Stimulated activated CD4-positive, alpha-beta T cell treated with anti-CD3 and anti-CD28 coated beads, Interleukin-4, amount 100 ng/mL, for 48 hours (primary cell): ENCODE measurements at places on chromosomes 4 and X.

- DNase-seq, result peak; percentile 16
These were observed 1.7 kb downstream of the PHF8 start for GRCh38 chrX:54042609-54043021.

- DNase-seq, result no peak
These were observed 78.2 kb downstream of the GLRA2 start for GRCh38 chrX:14607446-14607985.

DNA sequence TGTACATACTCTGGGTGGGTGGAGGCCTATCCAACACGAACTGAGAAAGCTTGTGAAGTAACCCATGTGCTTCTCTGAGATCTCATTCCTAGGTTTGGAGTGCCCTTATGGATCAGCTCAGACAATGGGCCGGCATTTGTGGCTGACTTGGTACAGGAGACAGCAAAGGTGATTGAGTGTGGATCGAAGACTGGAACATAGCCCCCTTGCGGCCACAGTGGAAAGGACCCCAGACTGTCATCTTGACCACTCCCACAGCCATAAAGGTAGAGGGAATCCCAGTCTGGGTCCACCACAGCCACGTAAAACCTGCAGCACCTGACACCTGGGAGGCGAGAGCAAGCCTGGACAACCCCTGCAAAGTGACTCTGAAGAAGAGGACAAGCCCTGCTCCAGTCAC lies 598.0 kb upstream of the AADAT start:
- DNase-seq, result no peak

DNA sequence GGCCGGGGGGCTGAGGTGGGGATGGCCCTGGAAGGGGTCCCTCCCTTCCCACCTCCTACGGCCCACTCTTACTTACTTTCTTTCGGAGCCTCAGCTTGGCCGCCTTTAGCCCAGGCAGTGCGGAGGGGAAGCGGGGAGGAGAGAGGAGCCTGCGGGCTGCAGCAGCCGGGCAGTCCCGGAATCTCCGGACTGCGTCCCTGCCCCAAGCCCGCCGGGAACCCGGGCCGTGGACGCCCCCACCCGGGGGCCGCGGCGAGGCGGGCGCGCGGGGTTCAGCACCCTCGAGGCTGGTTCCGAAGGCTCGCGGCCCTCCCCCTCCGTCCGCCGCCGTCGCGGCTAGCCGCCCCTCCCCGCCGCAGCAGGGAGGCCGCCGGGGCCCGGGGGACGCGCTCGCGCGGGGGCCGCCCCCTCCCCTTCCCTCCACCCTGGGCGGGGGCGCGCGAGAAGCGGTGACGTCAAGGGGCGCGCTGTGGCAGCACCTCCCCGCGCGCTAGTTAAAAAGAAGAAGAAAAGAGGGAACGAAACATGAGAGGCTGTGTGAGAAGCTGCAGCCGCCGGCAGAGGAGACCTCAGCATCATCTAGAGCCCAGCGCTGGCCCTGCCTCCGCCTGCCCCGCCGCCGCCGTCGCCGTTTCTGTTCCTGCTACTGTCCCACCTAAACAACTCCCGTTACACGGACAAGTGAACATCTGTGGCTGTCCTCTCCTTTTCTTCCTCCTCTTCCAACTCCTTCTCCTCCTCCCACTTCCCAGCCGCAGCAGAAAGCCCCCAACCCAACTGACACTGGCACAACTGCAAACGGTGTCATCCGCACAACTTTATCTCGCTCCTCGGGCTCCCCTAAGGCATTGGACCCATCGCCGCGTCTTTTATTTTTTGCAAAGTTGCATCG lies at the start of gene HHIP:
Gene HHIP (plus strand): TSS at position 526 of the 892 bp plus-strand sequence. CDS start 520 bp downstream, outside the sequence.
- peak; percentile 8 for DNase-seq

GRCh38 chr4:148442832-148443511 lies 758 bp upstream of the NR3C2 start:
- no peak for DNase-seq

DNA sequence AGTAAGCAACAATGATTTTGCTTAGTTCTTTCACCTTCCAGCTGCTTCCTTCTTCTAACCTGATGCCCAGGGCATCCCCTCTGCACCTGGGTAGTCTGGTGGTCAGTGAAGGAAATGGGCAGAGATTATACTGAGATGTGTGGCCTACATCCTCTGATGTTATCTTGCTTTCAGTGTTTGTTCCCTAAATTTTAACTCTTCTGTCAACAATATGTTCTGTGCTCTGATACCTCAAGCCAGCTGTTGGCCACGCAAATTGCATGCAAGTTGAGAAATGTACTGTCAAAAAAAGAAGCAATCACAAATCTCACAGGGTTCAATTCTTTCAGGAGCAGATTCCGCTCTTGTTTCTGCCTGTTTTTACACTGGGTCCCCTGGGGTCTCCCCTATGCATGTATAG lies 73.8 kb downstream of the FBXW7 start:
- no peak for DNase-seq

DNA sequence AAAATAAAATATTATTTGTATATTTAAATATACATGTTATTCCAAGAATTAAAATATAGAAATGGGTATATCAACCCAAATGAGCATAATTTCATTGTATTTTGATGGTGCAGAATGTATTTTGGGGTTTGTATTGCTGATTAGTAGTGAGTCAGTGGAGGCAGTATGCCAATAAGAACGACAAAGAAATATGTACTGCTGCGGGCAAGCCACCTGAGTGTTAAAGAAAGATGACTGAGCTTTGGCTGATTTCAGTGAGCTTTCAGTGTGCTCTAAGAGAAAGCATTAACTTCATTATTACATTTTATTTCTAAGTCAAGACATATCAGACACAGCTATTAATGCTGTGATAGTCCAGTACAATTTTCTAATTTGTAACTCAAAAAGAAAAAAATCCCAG lies 297.8 kb downstream of the ANK2 start:
- DNase-seq, result no peak

GRCh38 chrX:128599632-128600031 lies 547.4 kb upstream of the ACTRT1 start:
- DNase-seq, result no peak

GRCh38 chrX:39169976-39170375 lies 368.7 kb downstream of the MID1IP1 start:
- no peak for DNase-seq

GRCh38 chrX:121571333-121571732 lies 523.9 kb downstream of the GLUD2 start:
- DNase-seq, result no peak

DNA sequence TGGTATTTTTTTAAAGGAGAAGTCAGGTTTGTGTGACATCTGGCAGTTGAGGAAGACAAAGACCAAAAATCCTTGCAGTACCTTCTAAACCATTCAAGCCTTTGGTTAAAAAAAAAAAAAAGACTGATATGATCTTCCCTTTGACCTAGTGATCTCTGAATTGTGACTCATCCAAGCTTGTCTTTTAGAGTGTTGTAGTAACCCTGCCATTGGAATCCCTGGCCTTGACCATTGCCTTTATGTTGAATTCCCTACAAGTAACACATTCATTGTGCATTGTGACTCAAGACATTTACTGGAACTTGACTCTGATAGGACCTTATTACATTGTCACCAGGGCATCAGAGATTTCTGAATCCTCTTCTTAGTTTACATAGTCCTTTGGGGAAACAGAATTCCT lies 1469.0 kb downstream of the TECRL start:
- no peak for DNase-seq

GRCh38 chr4:27017623-27018022 lies 157.0 kb downstream of the STIM2 start:
- DNase-seq, result no peak

GRCh38 chr4:145843148-145843547 lies 95.5 kb downstream of the ZNF827 start:
- DNase-seq, result no peak

- no peak for DNase-seq
These were observed 5.3 kb downstream of the SOWAHB start for GRCh38 chr4:76892601-76893000.

GRCh38 chrX:3815896-3816664 lies 102.6 kb upstream of the PRKX start:
- DNase-seq, result peak; percentile 30

- DNase-seq, result no peak
These were observed 23.4 kb upstream of the MAMLD1 start for GRCh38 chrX:150339736-150340135.

DNA sequence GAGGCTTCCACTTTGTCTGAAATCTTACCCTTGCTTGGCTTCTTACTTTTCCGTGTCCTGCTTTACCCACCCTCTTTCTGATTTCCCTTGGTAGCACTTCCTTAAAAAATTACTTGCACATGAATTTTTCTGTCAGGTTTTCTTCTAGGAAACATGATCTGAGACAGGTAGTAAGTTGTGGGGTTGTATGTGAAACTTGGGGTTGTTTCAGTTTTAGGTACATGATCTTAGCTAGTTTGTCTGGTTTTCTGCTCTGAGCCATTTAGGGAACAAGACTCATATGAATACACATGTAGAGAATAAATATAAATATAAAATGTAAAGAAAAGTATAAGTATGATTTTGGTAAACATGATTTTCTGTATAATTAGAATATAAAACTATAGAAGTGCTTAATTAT lies 17.4 kb upstream of the ARMCX2 start:
- DNase-seq, result no peak

GRCh38 chr4:183986971-183987946 lies 82.2 kb downstream of the STOX2 start:
- DNase-seq, result no peak

- DNase-seq, result no peak
These were observed 7.6 kb upstream of the SLC2A9 start for GRCh38 chr4:10028910-10029309.

- no peak for DNase-seq
These were observed 199.5 kb upstream of the UGT8 start for GRCh38 chr4:114399105-114399504.

- no peak for DNase-seq
These were observed 109.3 kb upstream of the USP9X start for GRCh38 chrX:40975951-40976350.

DNA sequence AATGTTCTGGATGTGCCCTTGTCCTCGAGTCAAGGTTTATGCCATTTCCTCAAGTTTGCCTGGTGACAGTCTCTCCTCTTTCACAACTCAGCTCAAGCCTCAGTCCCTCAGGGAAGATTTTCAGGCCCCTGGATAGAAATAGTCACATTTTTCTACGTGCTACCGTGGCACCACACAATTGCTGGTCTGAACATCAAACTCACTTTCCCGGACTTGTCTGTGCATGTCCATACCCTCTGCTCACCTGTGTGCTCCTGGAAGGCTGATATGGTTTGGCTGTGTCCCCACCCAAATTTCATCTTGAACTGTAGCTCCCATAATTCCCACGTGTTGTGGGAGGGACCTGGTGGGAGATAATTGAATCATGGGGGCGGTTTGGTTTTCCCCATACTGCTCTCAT lies 129.7 kb downstream of the HS3ST1 start:
- no peak for DNase-seq

- no peak for DNase-seq
These were observed 33.7 kb upstream of the USP51 start for GRCh38 chrX:55523356-55523755.

GRCh38 chrX:113473418-113473817 lies 632.8 kb upstream of the AMOT start:
- DNase-seq, result no peak

DNA sequence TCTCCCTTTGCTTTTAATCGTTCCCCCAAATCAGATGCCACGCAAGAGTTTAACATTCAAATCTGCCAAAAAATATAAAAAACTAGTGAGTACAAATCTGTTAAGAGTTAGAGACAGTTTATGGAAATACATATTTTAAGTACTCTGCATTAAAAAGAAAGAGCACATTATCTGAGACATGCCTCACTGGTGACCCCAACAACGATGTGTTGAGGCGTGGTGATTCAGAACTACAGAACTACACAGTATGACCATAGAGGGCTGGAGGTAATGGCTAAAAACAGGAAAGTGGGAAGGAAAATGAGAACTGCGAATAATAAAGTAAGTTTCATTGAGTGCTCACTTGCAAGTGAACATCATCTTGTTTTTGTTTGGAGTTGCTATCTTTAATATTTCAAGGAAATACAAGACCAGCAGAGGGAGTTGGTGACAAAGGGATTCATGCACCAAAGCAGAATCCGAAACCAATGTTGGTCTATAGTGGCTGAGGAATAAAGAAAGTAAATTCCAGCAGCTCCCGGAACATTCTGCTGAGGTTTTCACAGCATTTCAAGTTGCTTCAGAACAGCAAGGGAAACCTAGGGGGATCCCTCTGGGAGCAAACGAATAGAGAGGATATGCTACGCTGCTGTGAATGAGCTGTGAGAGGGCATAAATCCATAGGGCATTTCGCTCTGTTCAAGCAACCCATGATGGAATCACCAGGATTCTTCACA lies 92.2 kb downstream of the DCHS2 start:
- no peak for DNase-seq

- DNase-seq, result no peak
These were observed 49.6 kb downstream of the KIT start for GRCh38 chr4:54707406-54707805.

- no peak for DNase-seq
These were observed 3.3 kb downstream of the ITIH6 start for GRCh38 chrX:54794795-54795194.

- DNase-seq, result no peak
These were observed 64.9 kb upstream of the NPY2R start for GRCh38 chr4:155143512-155143911.

DNA sequence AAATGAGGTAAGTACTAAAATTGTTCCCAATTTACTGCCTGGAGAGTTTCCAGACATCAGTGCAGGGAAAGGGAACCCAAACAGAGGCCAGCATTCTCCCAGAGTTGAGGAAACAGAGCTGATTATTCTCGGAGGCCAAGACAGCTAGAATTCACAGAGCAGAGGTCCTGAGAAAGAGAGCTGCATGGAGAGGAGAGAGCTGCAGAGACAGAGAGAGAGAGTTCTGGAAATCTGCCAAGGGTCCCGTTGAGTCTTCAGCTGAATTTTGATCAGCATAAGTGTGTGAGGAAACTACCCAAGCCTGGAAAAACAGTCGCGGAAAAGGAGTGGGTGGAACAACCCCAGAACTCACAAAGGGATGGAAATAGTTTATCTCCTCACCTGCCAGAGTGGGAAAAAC lies 43.8 kb upstream of the GPR173 start:
- DNase-seq, result no peak
